Smooth muscle cell of the pulmonary artery (primary cell): ENCODE measurements at places on chromosomes 12 and 14. TPM values are rescaled to one million over a fixed set of nuclear protein-coding genes. Genes with fewer than 3 reads are reported as not detected.

Gene SDR39U1
- 10.2 and 11.8 TPM in 2 replicates for total RNA-seq

Gene RPL6
- total RNA-seq, result 686 and 807 TPM in 2 replicates

Gene TOMM20L
- not detected in 2 replicates for total RNA-seq

Gene GPX2
- total RNA-seq, result not detected in 2 replicates

Gene SLC6A13
- 0.30 TPM in 1 of 2 replicates, not detected in the other for total RNA-seq

Gene PCED1B
- 0.46 and 1.4 TPM in 2 replicates for total RNA-seq

Gene TAS2R42
- total RNA-seq, result not detected in 2 replicates

Gene KRT5
- total RNA-seq, result 0.52 and 1.8 TPM in 2 replicates

Gene BHLHE41
- 5.3 and 6.1 TPM in 2 replicates for total RNA-seq

Gene GPR84
- 0.07 and 0.13 TPM in 2 replicates for total RNA-seq

Gene NFKBIA
- total RNA-seq, result 48.4 and 95.7 TPM in 2 replicates

Gene TM7SF3
- total RNA-seq, result 135 and 143 TPM in 2 replicates

Gene PTCSC3
- total RNA-seq, result not detected in 2 replicates

Gene SLC39A5
- total RNA-seq, result 0.20 and 0.40 TPM in 2 replicates

Gene KRT82
- not detected in 2 replicates for total RNA-seq

Gene FSCB
- total RNA-seq, result not detected in 2 replicates

Gene AMN1
- 14.9 and 16.2 TPM in 2 replicates for total RNA-seq

Gene MGP
- total RNA-seq, result 81.2 and 251 TPM in 2 replicates

Gene LGR5
- 0.03 and 2.2 TPM in 2 replicates for total RNA-seq

Gene KLRG1
- total RNA-seq, result 0.50 and 0.78 TPM in 2 replicates

Gene BMP4
- total RNA-seq, result 9.7 and 20.0 TPM in 2 replicates

Gene FOS
- total RNA-seq, result 41.1 and 43.9 TPM in 2 replicates

Gene EXOC3L4
- total RNA-seq, result 0.39 TPM in 1 of 2 replicates, not detected in the other

Gene RNFT2
- total RNA-seq, result 6.1 and 6.6 TPM in 2 replicates

Gene GLIPR1L1
- total RNA-seq, result not detected in 2 replicates

Gene CIROP
- total RNA-seq, result 0.13 TPM in 1 of 2 replicates, not detected in the other

Gene NGB
- not detected in 2 replicates for total RNA-seq

Gene C1QL4
- 0.07 TPM in 2 replicates for total RNA-seq

Gene TAS2R10
- 0.83 and 1.2 TPM in 2 replicates for total RNA-seq

Gene RNU4-1
- under 0.01 TPM in 1 of 2 replicates, not detected in the other for total RNA-seq

Gene SERPINA10
- total RNA-seq, result not detected in 2 replicates

Gene NEDD8
- total RNA-seq, result 122 and 125 TPM in 2 replicates

Gene P2RX2
- not detected in 2 replicates for total RNA-seq

Gene ACSM4
- not detected in 2 replicates for total RNA-seq

Gene SLC7A8
- 8.0 and 8.6 TPM in 2 replicates for total RNA-seq

Gene GPR137C
- 0.33 and 0.39 TPM in 2 replicates for total RNA-seq

Gene HPD
- total RNA-seq, result 0.46 and 1.4 TPM in 2 replicates

Gene SRP54
- total RNA-seq, result 55.2 and 75.4 TPM in 2 replicates

Gene REM2
- 0.07 and 0.13 TPM in 2 replicates for total RNA-seq

Gene ZDHHC22
- total RNA-seq, result not detected in 2 replicates

Gene PDE3A
- 44.1 and 108 TPM in 2 replicates for total RNA-seq

Gene RNF212B
- total RNA-seq, result not detected in 2 replicates

Gene C12orf42
- total RNA-seq, result not detected in 2 replicates

Gene SERPINA4
- total RNA-seq, result not detected in 2 replicates

Gene PPFIA2
- 2.6 and 4.6 TPM in 2 replicates for total RNA-seq

Gene CLEC7A
- not detected in 2 replicates for total RNA-seq

Gene PPP1R1A
- total RNA-seq, result not detected in 2 replicates

Gene RACGAP1
- total RNA-seq, result 14.5 and 28.6 TPM in 2 replicates

Gene KRT79
- not detected in 2 replicates for total RNA-seq

Gene PTPRB
- total RNA-seq, result 8.6 and 13.9 TPM in 2 replicates

Gene OASL
- total RNA-seq, result 0.03 and 0.26 TPM in 2 replicates

Gene ESR2
- total RNA-seq, result 0.07 and 0.33 TPM in 2 replicates

Gene PKP2
- 1.8 and 3.4 TPM in 2 replicates for total RNA-seq

Gene TSPAN8
- total RNA-seq, result 9.8 and 108 TPM in 2 replicates

Gene LALBA
- total RNA-seq, result not detected in 2 replicates

Gene PRH2
- total RNA-seq, result not detected in 2 replicates

Gene GCN1
- 152 and 211 TPM in 2 replicates for total RNA-seq

Gene KERA
- total RNA-seq, result not detected in 2 replicates

Gene GLT1D1
- under 0.01 TPM in 1 of 2 replicates, not detected in the other for total RNA-seq
